Endodermal cell (in vitro differentiated cells): ENCODE measurements at places on chromosomes 7 and 10. TPM values are rescaled to one million over a fixed set of nuclear protein-coding genes. Genes with fewer than 3 reads are reported as not detected.

GRCh38 chr7:93430917-93431588 lies 143.5 kb downstream of the CALCR start:
- peaks cover 55% of the 10 kb centered on the region for H3K36me3 ChIP-seq
- no peak for DNase-seq
- H3K27ac ChIP-seq, result no peak overlapping the region
- no peak overlapping the region for H3K4me3 ChIP-seq
- no peaks in the 10 kb centered on the region for H3K4me1 ChIP-seq
- no peaks in the 10 kb centered on the region for H3K27me3 ChIP-seq

- DNase-seq, result no peak
- H3K27me3 ChIP-seq, result no peaks in the 10 kb centered on the region
- no peak overlapping the region for H3K4me3 ChIP-seq
- no peak overlapping the region for H3K27ac ChIP-seq
- H3K36me3 ChIP-seq, result no peaks in the 10 kb centered on the region
Observed at GRCh38 chr7:27997188-27997707, 183.3 kb downstream of the JAZF1 start.

Gene TMEM178B
- 1.5 and 4.1 TPM in 2 replicates for total RNA-seq

GRCh38 chr10:120634659-120635058 lies 177.6 kb downstream of the PLPP4 start:
- H3K36me3 ChIP-seq, result no peaks in the 10 kb centered on the region
- H3K4me3 ChIP-seq, result no peak overlapping the region
- no peak overlapping the region for H3K27ac ChIP-seq
- DNase-seq, result peak; percentile 94

DNA sequence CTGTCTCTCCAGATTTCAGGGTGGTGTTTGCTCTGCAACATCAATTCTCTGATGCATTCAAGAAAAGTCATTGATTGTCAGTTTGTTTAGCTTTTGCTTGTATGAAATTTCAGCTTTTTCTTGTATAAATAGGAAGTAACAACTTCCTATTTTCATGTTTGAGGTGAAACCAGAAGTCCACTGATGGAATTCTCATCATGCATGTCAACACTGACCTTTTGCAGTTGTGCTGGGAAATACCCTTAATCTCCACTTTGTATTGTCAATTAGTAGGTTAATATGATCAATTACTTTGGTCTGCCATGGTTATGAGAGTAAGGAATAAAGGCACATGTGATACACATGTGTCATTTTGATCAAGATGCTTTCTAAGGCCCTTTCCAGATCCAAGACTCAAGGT lies 208.8 kb upstream of the HPS1 start:
- no peaks in the 10 kb centered on the region for H3K27me3 ChIP-seq
- no peaks in the 10 kb centered on the region for H3K4me1 ChIP-seq

- H3K4me1 ChIP-seq, result no peaks in the 10 kb centered on the region
- no peak for DNase-seq
- H3K4me3 ChIP-seq, result no peak overlapping the region
- H3K36me3 ChIP-seq, result no peaks in the 10 kb centered on the region
- H3K27ac ChIP-seq, result no peak overlapping the region
- H3K27me3 ChIP-seq, result no peaks in the 10 kb centered on the region
Observed at GRCh38 chr7:91436655-91437054, 172.4 kb downstream of the FZD1 start.

Gene ANTXRL
- total RNA-seq, result not detected in 2 replicates

Gene LIPK
- total RNA-seq, result not detected in 3 replicates

GRCh38 chr10:19658131-19658530 lies 158.1 kb upstream of the PLXDC2 start:
- H3K4me1 ChIP-seq, result no peaks in the 10 kb centered on the region
- no peaks in the 10 kb centered on the region for H3K36me3 ChIP-seq
- DNase-seq, result no peak
- H3K27ac ChIP-seq, result no peak overlapping the region

DNA sequence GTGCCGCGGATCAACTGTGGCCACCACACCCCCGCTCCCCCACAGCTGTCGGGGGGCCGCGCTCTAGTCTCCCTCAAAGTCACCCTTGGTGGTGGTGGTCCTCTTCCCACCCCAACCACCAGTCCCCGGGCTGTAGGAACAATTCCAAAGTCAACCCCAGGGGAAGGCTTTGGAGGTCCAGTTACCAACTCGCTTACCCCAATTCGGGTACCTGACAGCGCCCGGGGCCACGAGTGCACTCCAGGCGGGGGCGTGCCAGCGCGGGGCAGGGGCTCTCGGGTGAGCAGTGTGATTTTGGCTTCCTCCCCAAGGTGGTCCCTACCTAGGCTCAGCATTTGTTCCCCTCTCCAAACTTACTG lies 584 bp upstream of the ZMIZ1 start:
- H3K27ac ChIP-seq, result peak overlapping the region; percentile 90
- H3K4me3 ChIP-seq, result peak overlapping the region; percentile 93
- no peak for DNase-seq
- H3K27me3 ChIP-seq, result no peaks in the 10 kb centered on the region

Gene MRPL32
- total RNA-seq, result 97.0 and 98.1 TPM in 2 replicates

DNA sequence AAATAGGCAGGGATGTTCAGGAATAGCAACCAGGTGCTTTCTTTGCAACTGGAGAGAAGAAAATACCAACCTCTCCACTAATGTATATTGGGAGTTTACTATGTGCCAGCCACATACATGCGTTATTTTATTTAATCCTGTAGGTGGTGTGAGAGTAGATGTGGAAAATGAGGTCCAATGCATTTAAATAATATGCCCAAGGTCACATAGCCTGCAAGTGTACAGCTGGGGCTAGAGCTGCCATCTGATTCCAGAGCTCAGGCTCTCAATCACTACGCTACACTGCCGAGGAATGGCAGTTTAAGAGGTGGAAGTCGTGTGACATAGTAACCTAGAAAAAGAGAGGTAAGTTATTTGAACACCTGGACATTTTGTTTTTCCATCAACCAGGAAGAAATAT lies 277.0 kb downstream of the EXOC4 start:
- no peak overlapping the region for H3K4me3 ChIP-seq
- H3K4me1 ChIP-seq, result peaks cover 2% of the 10 kb centered on the region
- no peaks in the 10 kb centered on the region for H3K36me3 ChIP-seq
- H3K27me3 ChIP-seq, result no peaks in the 10 kb centered on the region

DNA sequence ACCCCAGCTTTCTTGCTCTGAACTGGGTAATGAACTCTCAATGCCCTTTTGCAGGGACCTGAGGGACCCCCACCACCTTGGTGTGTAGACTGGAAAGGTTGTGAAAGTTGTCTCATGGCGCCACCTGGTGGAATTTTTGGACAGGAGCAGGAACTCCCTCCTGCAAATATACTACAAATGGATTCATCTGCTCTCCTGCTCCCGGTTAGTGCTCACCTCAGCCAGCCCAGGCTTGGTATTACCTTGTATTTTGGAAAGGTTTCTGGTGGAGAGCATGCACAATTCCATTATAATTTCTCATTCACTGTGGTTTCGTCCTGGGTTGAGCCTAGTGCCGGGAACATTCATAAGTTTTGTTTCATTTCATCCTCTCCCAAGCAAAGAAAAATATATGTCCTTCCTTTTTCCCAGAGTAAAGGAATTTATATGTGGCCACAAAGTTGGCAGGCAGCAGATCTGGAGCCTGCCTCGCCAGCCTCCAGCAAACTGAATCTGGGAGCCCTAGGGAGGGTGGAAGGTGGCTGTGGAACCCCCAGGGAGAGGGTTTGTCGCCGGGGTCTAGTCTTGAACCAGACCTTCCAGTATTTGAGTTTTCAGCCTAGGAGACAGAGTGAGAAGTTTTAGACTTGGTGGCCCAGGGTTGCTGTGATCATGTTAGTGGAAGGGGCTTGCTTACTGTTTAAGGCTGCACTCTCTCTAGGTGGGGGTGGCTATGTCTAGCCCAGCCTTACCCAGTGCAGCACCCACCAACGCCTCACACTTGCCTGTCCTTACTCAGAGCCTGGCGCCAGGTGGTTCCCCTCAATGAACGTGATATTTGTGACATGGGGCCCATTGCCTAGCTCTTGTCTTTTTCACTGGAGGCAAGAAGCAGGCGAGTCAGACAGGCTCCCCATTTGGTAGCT lies 9.5 kb downstream of the FAM241B start:
- H3K4me3 ChIP-seq, result no peak overlapping the region
- no peaks in the 10 kb centered on the region for H3K36me3 ChIP-seq
- no peak overlapping the region for H3K27ac ChIP-seq

DNA sequence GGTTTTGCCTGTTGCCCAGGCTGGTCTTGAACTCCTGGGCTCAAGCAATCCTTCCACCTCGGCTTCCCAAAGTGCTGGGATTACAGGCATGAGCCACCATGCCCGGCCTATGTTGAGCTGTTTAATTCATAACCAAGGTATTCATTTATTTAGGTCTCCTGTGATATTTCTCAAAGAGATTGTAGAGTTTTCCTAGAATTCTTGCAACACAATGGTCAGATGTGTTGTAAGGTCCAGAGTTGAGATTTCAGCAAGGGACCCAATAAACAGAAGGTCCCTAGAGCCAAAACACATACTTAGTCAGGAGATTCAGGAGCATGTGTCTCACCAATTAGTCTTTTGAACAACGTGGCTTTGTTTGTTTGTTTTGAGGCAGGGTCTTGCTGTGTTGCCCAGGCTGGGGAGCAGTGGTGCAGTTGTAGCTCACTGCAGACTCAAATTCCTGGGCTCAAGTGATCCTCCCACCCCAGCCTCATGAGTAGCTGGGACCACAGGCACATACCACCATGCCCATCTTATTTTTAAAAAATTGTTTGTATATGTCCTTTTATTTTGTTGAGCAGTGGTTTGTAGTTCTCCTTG lies 321.3 kb upstream of the GALNT17 start:
- no peak for DNase-seq
- no peaks in the 10 kb centered on the region for H3K27me3 ChIP-seq
- H3K4me3 ChIP-seq, result no peak overlapping the region
- H3K27ac ChIP-seq, result no peak overlapping the region
- no peaks in the 10 kb centered on the region for H3K36me3 ChIP-seq

DNA sequence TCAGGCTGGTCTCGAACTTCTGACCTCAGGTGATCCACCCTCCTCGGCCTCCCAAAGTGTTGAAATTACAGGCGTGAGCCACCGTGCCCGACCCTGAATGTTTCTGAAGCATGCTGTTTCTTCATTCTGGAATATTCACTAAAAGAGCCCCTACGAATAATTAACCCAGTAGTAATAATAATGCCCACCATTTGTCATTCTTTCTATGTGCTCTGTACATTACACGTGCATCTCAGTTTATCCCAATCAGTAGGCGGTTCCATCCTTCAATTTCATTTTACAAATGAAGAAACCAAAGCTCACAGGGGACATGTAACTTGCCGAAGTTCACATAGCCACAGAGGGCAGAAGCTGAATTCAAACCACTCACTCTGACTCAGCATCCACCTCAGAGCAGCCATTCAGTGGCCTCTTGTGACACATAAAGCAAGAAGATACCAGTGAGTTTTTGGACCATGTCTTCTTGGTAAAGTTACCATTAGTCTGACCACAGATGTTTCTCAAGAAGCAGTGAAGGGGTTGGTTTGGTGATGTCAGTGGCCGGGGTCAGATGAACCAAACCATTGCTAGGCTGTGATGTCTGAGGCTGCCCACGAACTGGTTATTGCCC lies 71.9 kb upstream of the DUSP5 start:
- no peak for DNase-seq
- H3K27me3 ChIP-seq, result no peaks in the 10 kb centered on the region
- no peaks in the 10 kb centered on the region for H3K36me3 ChIP-seq
- H3K4me3 ChIP-seq, result no peak overlapping the region
- no peaks in the 10 kb centered on the region for H3K4me1 ChIP-seq

- H3K36me3 ChIP-seq, result no peaks in the 10 kb centered on the region
- no peaks in the 10 kb centered on the region for H3K4me1 ChIP-seq
- H3K4me3 ChIP-seq, result no peak overlapping the region
- no peak overlapping the region for H3K27ac ChIP-seq
- DNase-seq, result no peak
Observed at GRCh38 chr7:28230261-28230660, 49.7 kb upstream of the JAZF1 start.

DNA sequence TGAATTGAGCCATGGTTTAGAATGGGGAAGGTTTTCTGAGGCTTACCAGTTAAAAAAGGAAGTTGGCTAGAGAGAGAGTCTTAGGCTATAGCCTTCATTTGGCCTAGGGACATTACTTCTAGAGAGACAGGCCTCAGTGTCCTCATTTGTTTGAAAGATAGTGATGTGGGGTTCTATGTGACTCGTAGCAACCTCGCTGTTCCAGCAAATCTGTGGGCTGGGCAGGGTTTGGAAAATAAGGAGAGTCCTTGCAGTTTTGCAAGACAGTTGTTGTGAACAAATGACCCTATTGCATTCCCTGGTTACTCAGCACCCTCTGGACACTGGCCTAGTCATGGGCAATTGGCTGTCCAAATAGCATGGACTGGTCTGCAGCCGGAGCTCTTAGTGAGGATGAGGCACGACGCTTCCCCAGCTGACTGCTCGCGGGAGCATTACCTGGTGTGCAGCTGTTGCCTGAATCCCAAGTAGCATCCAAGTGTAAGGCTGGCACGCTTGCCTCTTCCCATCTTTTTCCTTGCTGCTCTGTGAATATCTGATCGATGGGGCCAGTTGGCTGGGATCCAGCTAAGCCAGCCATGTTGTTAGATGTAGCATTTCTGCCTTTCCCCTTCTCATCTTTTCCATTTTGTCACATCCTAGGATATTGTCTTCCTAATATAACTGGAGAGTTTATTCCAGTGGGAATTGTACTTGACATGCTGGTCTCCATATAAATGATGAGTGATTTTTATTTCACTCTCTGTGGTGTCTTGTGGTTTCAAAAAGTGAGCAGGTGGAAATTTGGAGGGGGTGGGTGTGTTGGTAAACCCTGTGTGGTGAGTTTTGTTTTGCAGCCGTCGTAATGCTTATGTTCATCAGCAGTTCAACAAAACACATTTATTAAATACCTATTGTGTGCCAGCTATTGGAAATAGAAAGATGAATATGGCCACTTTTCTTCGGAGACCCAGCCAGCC lies 99.8 kb downstream of the SND1 start:
- no peak overlapping the region for H3K4me3 ChIP-seq
- DNase-seq, result no peak

- DNase-seq, result peak; percentile 93
- H3K4me1 ChIP-seq, result no peaks in the 10 kb centered on the region
- no peak overlapping the region for H3K4me3 ChIP-seq
- H3K27me3 ChIP-seq, result peaks cover 5% of the 10 kb centered on the region
- no peaks in the 10 kb centered on the region for H3K36me3 ChIP-seq
Observed at GRCh38 chr10:49592726-49593563, 17.2 kb upstream of the SLC18A3 start.

GRCh38 chr10:80137031-80137862 lies 4.7 kb downstream of the PLAC9 start:
- no peak overlapping the region for H3K27ac ChIP-seq
- no peak overlapping the region for H3K4me3 ChIP-seq

Gene IGF2BP3
- total RNA-seq, result 66.2 to 114 TPM (median 106 TPM) in 3 replicates

Gene TMEM225B
- total RNA-seq, result 0.26 and 0.56 TPM in 2 replicates

DNA sequence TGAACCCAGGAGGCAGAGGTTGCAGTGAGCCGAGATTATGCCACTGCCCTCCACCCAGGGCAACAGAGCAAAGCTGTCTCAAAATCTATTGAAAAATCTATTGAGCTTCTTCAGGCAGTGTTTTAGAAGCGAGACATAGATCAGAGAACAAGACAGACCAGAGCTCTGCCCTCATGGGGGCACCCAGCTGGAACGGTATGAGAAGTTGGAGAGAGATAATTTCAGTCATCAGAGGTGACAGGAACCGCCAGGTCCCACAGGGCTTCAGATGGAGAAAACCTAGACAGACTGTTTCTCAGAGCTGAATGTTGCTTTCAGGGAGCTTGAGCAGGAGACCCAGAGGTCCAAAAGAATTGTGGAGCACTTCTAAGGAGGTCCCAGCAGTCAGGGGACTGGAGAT lies 14.2 kb upstream of the GTF2IRD1 start:
- no peak for DNase-seq
- H3K4me3 ChIP-seq, result no peak overlapping the region
- H3K27me3 ChIP-seq, result no peaks in the 10 kb centered on the region
- H3K36me3 ChIP-seq, result no peaks in the 10 kb centered on the region
- no peak overlapping the region for H3K27ac ChIP-seq
- no peaks in the 10 kb centered on the region for H3K4me1 ChIP-seq
